ENCODE measurements at places on chromosomes 6 and 20.

- DNase-seq: no peak
Observed at GRCh38 chr6:78340755-78341154, 526.6 kb upstream of the IRAK1BP1 start.

GRCh38 chr20:33704197-33704924 lies 15.7 kb downstream of the PXMP4 start:
- no peak for DNase-seq

DNA sequence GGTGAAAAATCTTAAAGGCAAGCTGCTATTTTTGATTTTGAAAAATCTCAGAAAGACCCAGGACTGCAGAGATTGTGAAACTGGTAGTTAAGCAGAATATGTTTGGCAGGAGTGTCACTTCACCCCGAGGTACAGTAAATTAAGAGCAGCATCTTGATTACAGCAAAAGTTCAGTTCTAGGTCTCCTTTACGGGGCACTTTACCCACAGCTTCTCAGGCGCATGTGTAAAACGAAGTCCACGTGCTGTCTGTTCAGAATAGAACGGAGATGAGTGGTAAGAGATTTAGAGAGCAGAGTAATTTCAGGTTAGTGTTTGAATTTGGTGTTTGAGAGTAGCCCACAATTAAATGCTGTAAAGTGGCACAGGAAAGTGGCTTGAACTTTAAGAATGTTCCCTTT lies 84.0 kb downstream of the FARS2 start:
- no peak for DNase-seq

DNA sequence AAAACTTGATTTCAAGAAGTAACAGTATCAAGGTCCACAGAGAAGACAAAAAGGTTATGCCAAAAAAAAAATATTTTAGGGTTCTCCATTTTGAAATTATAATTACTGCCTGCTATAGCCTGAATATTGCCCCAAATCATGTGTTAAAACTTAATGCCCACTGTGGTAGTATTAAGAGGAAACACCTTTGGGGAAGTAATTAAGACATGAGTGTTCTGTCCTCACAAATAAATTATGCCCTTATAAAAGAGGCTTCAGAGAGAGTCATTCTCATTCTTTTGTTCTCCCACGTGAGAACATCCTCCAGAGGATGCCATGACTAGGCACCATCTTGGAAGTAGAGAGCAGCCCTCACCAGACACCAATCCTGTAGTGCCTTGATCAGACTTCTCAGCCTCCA lies 66.2 kb downstream of the GMDS start:
- no peak for DNase-seq

DNA sequence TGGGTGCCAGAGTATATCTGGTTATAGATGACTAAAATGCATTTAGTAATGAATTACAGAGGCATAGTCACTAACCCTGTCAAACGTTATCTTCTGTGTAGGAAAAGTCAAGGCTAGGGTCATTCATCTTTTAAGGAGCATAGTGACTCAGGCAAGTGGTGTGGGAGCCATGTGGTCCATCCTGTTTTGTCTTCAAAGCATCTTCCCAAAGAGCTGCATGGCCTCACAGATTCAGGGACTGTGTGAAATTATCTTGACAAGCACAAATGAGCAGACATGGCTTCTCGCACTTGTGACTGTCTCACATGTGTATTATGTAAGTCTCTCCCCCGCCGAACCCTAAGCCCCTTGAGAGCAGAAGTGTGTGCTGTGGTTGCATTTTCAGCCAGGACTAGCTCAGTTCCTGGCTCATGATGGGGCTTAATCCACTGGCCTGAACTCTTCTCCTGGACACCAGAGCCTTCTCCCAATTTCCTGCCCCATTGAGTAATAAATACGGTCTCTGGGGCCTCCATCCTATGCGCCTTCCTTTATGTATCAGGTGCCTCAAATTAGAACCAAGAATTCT lies 769.1 kb downstream of the QKI start:
- no peak for DNase-seq

- DNase-seq: no peak
Observed at GRCh38 chr6:101912311-101912710, 518.8 kb downstream of the GRIK2 start.

DNA sequence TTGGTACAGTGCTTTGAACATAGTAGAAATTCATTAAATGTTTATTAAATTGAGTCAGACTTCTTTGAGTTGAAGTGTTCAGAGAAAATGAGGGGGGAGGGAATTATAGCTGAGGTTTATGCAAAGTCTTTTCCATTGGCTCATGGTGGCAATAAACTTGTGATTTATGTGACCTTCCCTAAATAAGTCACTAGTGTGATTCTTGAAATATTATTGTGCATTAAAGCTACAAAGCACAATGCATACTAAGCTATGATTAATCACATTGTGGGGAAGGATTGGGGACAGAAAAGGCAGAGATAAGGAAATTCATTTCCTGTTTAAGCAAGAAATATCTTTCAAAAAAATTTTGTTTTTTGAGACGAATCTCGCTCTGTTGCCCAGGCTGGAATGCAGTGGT lies 877.5 kb downstream of the TFAP2A start:
- DNase-seq: no peak

DNA sequence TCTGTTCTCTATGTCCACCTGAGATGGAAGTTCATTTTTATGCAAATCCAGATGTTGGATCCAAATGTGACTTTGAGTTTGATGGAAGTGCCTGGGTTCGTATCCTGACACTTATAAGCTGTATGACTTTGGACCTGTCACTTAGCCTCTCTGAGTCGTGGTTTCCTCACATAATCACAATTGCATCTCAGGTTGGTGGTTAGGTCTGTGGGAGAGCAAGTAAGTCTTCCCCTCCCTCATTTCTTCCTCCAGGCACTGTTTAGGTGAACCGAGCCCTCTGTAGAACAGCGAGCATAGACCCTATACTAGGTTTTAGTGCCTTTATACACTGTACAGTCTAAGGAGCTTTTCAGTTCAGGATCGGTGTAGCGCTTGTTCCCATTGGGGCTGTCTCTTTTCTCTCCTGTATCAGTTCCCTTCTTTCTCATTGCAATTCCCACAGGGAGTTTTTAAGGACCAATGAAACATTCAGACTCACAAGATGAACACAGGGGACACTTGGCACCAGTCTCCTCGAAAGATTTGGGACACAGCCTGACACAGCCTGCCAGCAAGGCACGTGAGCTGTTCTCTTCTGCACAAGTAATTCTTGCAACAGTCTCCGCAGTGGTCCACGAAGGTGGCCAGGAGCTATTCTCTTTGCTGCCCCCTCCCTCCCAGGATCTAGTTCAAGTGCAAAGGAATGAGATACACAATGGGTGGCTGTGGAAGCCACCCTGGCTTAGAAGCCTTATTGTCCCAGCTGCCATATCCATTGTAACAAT lies 11.8 kb downstream of the TOX2 start:
- DNase-seq: no peak

GRCh38 chr20:50724112-50724725 lies 7.2 kb upstream of the PARD6B start:
- DNase-seq: no peak

GRCh38 chr6:135018941-135019340 lies 35.7 kb downstream of the HBS1L start:
- no peak for DNase-seq

DNA sequence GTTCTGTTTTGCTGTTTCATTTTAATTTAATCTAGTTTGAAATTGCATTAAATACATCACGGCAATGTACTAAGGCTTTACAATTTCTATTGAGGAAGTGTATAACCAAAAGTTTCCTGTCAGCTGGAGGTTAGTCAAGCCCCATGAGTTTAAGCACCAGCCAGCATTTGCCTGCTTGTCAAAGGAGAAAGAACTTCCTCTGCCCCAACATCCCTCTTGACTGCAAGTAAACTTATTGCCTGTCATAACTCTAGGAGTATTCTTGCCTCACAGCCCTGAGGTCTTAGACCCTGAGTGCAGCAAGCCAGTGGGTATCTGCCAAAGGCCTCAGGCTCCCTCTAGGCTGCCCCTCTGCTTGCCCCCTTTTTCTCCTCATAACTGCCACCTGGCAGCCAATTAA lies 106.7 kb upstream of the INSM1 start:
- DNase-seq: no peak

GRCh38 chr6:82738773-82739172 lies 326.9 kb downstream of the UBE3D start:
- no peak for DNase-seq

GRCh38 chr6:141878686-141879085 lies 254.0 kb upstream of the GJE1 start:
- no peak for DNase-seq

GRCh38 chr6:34852406-34853085 lies 35.3 kb downstream of the TAF11 start:
- no peak for DNase-seq

DNA sequence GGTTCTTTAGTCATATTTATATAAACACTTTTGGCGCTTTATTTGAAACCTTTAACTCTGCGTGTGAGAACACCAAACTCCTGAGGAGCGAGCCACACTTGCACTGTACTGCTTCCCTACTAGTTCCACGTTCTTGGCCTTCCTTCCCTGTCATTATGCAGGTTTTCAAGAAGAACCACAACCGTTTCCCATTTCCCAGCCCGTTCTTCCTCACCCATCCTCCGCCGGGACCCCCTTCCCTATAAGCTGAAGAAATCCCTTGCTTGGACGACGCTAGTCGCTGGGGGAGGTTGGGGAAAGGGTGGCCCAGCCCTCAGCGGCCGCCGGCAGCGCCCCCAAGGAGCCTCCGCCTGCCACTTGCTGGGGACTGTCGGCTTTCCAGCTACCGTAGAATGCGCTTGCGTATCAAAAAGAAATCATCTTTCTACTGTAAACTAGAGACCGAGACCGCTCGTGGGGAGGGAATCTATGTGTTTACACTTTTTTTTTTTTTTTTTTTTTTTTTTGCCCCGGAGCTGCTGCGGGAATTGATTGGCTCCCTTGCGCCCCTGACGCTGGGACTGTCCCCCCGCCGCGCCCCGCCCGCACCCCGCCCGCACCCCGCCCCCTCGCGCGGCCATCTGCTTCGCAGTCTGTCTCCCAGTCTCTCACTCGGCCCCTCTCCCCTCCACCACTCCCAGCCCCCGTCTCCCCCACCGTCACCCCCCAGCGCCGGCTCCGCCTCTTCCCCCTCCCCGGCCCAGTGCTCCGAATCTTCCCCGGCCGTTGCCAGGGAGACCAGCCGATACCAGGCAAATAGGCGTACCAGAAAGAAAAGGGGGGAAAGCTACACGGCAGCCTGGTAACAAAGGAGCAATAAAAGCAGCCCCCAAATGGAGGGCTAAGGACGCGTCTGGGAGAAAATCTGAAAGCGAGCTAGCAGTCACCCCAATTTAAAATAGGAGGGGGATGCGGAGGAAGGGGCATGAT lies 2.3 kb upstream of the MARCKS start:
- DNase-seq: no peak

- DNase-seq: no peak
Observed at GRCh38 chr6:69883551-69883950, 17.2 kb downstream of the COL19A1 start.

DNA sequence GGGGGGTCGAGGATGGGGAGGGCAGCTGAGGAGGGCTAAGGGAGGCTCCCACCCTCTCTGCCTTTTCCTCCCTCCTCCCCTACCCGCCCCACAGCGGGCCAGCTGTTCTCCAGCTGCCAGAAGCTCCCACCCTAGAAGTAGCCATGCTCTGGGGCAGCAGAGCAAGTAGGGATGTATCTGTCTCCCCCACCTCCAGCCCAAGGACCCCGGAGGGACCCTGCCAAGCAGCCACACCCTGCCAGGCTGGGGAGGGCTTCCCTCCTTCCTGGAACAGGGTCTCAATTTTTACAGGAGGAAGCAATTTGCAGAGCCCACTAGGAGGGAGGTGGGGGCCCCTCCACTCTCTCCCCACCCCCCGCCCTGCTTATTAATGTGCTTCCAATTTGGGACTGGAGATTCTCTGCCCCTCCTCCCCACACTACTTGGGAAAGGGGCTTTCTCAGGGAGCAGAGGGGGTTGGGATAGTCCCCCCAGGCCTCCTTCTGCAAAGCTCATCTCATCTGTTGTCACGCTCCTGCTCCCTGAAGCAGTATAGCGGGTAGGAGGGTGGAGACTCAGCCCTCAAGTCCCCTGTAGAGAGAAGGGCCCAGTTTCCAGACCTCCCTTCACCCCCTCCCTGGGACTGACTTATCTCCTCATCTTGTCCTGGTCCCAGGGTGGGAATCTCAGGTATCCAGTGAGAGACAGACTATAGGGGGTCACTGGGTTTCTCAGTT lies 4.5 kb downstream of the TEAD3 start:
- DNase-seq: no peak

GRCh38 chr20:23435626-23436539 lies 3.6 kb upstream of the CSTL1 start:
- no peak for DNase-seq

- no peak for DNase-seq
Observed at GRCh38 chr6:156686301-156686994, 90.7 kb upstream of the ARID1B start.

Data from cortex of kidney (tissue), 1 donor.